ENCODE measurements at places on chromosomes 16 and 17. TPM values are rescaled to one million over a fixed set of nuclear protein-coding genes. Genes with fewer than 3 reads are reported as not detected.

TAC4 gene
- total RNA-seq, result not detected

GRCh38 chr17:29883497-29883896 lies 46.5 kb downstream of the SSH2 start:
- no peak for DNase-seq
- peaks cover 12% of the 10 kb centered on the region for H3K4me1 ChIP-seq
- H3K27ac ChIP-seq, result peak overlapping the region; percentile 10
- H3K36me3 ChIP-seq, result peaks cover 10% of the 10 kb centered on the region
- H3K4me3 ChIP-seq, result no peak overlapping the region

GRCh38 chr16:83095941-83096692 lies 469.3 kb downstream of the CDH13 start:
- H3K27ac ChIP-seq, result no peak overlapping the region
- H3K36me3 ChIP-seq, result no peaks in the 10 kb centered on the region
- no peak overlapping the region for H3K4me3 ChIP-seq
- H3K4me1 ChIP-seq, result no peaks in the 10 kb centered on the region

DNA sequence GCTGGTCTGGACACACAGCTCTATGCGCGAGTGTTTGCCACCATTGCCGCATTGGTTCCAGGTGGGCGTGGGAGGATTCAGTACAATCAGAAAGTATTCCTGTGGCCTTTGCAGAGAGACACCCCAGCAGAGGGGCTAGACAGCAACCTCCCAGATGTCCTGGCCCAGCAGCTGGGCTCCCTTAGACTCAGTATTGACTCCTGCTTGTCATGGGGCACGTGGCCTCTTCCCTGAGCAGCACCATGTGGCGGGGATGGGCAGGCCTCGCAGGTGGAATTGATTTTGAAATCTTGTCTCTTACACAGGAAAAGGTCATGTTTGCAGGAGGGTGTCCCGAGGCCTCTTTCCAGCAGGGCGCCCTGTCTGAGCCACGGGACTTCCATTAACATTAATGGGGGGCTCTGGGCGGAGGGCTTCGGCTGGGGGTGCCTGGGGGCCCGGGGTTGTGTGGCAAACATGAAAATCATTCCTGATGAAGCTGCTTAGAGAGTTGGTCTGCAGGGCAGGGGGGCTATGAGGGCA lies 96.4 kb downstream of the C16orf78 start:
- H3K27ac ChIP-seq, result no peak overlapping the region
- H3K27me3 ChIP-seq, result no peaks in the 10 kb centered on the region
- no peak overlapping the region for H3K4me3 ChIP-seq
- H3K36me3 ChIP-seq, result no peaks in the 10 kb centered on the region

- no peaks in the 10 kb centered on the region for H3K4me1 ChIP-seq
- no peak overlapping the region for H3K27ac ChIP-seq
- no peak for DNase-seq
Observed at GRCh38 chr16:6018848-6019489, 921.4 kb upstream of the EEF2KMT start.

ABCA9 gene
- total RNA-seq, result not detected

DNA sequence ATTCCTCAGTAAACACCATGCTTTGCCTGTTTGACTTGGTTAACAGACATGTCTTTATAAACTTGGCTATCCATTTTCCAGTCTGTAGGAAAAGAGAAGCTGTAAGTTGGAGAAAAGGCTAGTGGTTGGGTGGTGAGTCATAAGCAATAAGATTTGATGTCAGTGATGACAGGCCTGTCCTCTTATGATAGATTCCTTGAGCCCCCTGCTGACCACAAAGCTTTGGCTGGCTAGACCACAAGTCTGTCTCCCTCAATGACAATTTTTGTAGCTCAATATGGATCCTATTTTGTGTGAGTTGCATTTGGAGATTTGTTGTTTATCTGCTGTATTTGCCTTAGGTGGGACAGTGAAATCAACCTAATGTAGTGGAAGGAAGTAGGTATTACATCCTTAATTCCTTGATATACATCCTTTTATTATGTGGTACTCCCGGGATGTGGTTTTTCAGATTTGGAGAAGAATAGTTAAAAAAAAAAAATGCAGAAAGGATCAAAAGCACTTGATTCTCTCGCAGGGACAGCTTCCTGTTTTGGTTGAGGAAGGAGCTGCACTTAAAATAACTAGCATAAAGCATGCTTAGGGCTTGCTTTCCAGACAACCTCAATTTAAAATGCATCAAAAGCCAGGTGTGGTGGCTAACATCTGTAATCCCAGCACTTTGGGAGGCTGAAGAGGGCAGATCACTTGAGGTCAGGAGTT lies 67.4 kb downstream of the SIAH1 start:
- no peaks in the 10 kb centered on the region for H3K27me3 ChIP-seq
- peaks cover 31% of the 10 kb centered on the region for H3K36me3 ChIP-seq
- H3K27ac ChIP-seq, result peak overlapping the region; percentile 84
- DNase-seq, result peak; percentile 69
- peaks cover 24% of the 10 kb centered on the region for H3K4me1 ChIP-seq
- H3K4me3 ChIP-seq, result peak overlapping the region; percentile 39

DNA sequence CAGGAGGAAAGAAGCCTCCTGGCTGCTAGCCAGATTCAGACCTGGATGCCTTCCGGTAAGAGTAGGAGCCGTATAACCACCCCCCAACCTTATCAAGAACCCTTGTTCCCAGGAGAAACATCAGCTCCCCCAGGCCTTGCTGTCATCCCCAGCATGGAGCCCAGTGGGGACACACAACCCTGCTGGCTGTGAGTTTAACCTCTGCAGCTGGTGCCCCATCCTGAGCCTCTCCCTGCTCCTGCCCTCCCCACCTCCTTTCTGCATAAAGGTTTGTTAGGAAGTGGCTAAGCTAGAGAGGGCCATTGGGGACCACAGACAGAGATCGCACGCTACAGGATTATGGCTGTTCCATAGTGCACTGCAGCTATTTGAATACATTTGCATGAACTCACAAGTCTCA lies 55.5 kb upstream of the RPL38 start:
- H3K4me1 ChIP-seq, result no peaks in the 10 kb centered on the region
- DNase-seq, result no peak
- H3K27me3 ChIP-seq, result peaks cover 5% of the 10 kb centered on the region

MSRB1 gene
- 14.5 TPM for total RNA-seq

GPR142 gene
- not detected for total RNA-seq

- no peaks in the 10 kb centered on the region for H3K36me3 ChIP-seq
- H3K4me1 ChIP-seq, result no peaks in the 10 kb centered on the region
- H3K27ac ChIP-seq, result no peak overlapping the region
- DNase-seq, result no peak
- peaks cover 16% of the 10 kb centered on the region for H3K27me3 ChIP-seq
Observed at GRCh38 chr17:13636951-13637350, 35.2 kb upstream of the HS3ST3A1 start.

CRHR1 gene
- not detected for total RNA-seq

TMED6 gene
- 1.5 TPM for total RNA-seq

DNA sequence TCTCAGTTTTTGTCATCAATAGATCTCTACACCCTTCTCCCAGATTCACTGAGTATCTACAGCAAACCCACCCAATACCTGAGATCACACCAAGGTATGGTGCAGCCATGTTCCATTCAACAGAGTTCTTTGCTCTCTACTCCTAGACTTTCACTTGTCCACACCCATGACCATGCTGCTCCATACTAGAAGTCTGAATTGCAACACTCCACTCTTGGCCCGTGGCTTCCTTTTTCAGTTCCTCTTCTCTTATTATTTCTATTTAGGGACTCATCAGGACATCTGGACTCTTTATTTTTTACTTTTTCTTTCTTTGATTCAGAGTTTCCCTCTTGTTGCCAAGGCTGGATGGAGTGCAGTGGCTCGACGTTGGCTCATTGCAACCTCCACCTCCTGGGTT lies 37.1 kb downstream of the YWHAE start:
- H3K4me3 ChIP-seq, result peak overlapping the region; percentile 26
- H3K36me3 ChIP-seq, result peaks cover 34% of the 10 kb centered on the region
- peak overlapping the region; percentile 84 for H3K27ac ChIP-seq
- H3K4me1 ChIP-seq, result peaks cover 71% of the 10 kb centered on the region

- DNase-seq, result peak; percentile 83
- no peak overlapping the region for H3K4me3 ChIP-seq
- no peak overlapping the region for H3K27ac ChIP-seq
- H3K27me3 ChIP-seq, result peaks cover 15% of the 10 kb centered on the region
- no peaks in the 10 kb centered on the region for H3K4me1 ChIP-seq
- H3K36me3 ChIP-seq, result no peaks in the 10 kb centered on the region
Observed at GRCh38 chr17:17354560-17355349, 51.6 kb downstream of the NT5M start.

- peak overlapping the region; percentile 48 for H3K4me3 ChIP-seq
- peaks cover 35% of the 10 kb centered on the region for H3K4me1 ChIP-seq
- H3K27ac ChIP-seq, result peak overlapping the region; percentile 56
- peaks cover 8% of the 10 kb centered on the region for H3K27me3 ChIP-seq
- H3K36me3 ChIP-seq, result no peaks in the 10 kb centered on the region
Observed at GRCh38 chr17:78252701-78253635, 21.5 kb downstream of the TMEM235 start.

CASKIN1 gene
- 0.09 TPM for total RNA-seq

- H3K4me3 ChIP-seq, result peak overlapping the region; percentile 80
- peak overlapping the region; percentile 80 for H3K27ac ChIP-seq
- peaks cover 29% of the 10 kb centered on the region for H3K4me1 ChIP-seq
- no peaks in the 10 kb centered on the region for H3K27me3 ChIP-seq
Observed at GRCh38 chr16:9091867-9092281, 430 bp downstream of the HAPSTR1 start.

All from activated CD8-positive, alpha-beta memory T cell treated with anti-CD3 and anti-CD28 coated beads, Interleukin-2, amount 10 ng/mL, durations not matched to agents 7 days and 5 days (primary cell).